Stimulated activated CD8-positive, alpha-beta memory T cell treated with anti-CD3 and anti-CD28 coated beads, Interleukin-4, amount 100 ng/mL, for 4 hours (primary cell): ENCODE measurements at places on chromosomes 1 and 21.

DNA sequence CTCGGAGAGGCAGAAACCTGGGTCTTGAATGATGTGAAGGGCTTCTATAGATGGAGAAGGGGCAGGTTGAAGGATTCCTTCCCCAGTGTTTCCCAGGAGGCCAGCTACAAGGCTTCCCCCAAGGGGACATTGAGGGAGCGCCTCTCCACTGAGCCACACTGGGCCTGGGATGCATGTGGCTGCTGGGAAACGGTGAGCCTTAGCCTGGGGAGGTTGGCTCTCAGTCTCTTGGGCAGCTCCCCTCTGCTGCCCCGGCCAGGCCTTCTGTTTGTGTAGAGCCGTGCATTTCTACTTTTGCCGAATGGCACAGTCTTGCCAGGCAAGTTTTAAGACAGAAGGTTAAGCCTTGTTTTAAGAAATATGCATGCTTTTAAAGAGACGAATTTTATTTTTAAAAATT is 254.4 kb upstream of the POU3F1 start:
- DNase-seq, result no peak

GRCh38 chr1:64960731-64961130 is 5.6 kb downstream of the JAK1 start:
- no peak for DNase-seq

DNA sequence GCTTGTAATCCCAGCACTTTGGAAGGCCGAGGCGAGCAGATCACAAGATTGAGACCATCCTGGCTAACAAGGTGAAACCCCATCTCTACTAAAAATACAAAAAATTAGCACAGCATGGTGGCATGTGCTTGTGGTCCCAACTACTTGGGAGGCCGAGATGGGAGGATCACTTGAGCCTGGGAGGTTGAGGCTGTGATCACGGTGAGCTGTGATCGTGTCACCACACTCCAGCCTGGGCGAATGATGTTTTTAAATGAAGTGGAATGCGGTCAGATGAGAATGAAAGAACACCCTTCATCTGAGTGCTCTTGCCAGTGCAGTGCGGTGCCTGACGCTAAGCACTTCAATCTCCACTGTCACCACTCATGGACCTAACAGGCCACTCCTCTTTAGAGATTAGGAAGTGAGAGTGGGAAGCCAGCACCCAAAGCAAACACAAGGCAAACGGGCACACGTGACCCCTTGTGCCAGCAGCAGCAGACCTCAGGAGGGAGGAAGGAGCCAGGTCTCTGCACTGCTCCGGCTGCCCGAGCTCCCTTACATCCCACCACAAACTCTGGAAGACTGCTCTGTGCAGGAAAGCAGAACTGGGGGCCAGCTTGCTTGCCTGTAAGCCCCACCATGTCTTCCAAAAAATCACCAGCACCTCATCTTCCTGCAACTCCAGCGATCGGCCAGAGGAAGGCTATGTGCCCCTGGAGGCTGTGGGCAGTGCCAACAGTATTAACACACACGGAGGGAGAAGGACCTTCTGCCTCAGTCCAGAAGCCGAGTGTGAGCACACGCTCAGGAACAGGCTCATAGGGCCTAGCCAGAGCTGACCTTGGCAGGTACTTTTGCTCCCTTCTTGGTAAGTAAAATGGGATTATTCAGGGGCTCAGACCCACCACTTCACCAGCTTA is 9.7 kb downstream of the CTNNBIP1 start:
- no peak for DNase-seq

DNA sequence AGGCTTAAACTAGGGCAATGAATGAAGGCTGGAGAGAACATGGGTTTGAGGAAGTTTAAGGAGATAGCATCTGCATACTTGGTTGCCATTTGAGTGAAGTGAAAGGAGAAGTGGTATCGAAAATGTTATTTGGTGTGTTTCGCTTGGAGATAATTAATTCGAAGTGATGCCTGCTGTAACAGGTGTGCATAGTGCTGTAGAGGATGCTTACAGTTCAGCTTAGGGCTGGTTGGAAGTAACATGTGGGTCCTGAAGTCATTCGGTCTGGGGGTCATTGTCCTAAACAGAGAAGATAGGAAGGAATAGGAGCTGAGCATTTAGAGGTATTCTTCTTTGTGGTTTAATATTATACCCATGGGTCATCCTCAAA is 301 bp upstream of the NUDT17 start:
- DNase-seq, result no peak

- DNase-seq, result no peak
Observed at GRCh38 chr1:54653036-54653435, 11.4 kb downstream of the MROH7 start.

DNA sequence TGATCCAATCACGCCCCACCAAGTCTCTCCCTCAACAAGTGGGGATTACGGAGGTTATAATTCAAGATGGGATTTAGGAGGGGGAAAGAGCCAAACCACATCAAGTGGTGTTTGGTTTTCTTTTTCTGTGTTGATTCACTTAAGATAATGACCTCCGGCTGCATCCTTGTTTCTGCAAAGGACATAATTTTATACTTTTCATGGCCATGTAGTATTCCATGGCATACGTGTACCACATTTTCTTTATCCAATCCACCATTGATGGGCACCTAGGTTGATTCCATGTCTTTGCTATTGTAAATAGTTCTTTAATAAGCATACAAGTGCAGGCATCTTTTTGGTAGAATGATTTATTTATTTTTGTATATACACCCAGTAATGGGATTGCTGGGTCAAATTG is 162.5 kb upstream of the JUN start:
- DNase-seq, result no peak

DNA sequence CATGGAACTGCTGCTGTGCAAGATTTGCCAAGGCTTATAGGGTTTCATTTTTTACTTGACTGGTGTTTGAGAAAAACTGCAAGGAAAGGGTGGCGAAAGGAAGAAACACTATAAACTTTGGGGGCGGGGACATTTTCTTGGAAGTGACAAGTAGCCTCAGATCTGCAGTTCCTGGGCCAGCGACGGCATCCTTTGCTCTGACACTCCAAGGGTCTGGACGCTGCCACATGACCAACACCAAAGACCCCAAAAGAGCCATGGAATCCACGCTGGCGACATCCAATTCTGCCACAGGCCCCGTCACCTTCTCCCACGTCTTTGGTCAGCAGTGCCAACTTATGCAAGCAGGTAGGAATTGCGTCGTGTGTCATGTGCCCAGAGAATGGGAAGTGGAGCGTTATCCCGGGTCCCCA is 193.4 kb downstream of the PRDM2 start:
- DNase-seq, result no peak

GRCh38 chr21:37557261-37557950 is 190.8 kb downstream of the DYRK1A start:
- DNase-seq, result no peak

GRCh38 chr1:157496121-157496526 is 56.2 kb downstream of the FCRL5 start:
- DNase-seq, result no peak

- no peak for DNase-seq
Observed at GRCh38 chr21:29034678-29035077, 10.2 kb downstream of the USP16 start.

DNA sequence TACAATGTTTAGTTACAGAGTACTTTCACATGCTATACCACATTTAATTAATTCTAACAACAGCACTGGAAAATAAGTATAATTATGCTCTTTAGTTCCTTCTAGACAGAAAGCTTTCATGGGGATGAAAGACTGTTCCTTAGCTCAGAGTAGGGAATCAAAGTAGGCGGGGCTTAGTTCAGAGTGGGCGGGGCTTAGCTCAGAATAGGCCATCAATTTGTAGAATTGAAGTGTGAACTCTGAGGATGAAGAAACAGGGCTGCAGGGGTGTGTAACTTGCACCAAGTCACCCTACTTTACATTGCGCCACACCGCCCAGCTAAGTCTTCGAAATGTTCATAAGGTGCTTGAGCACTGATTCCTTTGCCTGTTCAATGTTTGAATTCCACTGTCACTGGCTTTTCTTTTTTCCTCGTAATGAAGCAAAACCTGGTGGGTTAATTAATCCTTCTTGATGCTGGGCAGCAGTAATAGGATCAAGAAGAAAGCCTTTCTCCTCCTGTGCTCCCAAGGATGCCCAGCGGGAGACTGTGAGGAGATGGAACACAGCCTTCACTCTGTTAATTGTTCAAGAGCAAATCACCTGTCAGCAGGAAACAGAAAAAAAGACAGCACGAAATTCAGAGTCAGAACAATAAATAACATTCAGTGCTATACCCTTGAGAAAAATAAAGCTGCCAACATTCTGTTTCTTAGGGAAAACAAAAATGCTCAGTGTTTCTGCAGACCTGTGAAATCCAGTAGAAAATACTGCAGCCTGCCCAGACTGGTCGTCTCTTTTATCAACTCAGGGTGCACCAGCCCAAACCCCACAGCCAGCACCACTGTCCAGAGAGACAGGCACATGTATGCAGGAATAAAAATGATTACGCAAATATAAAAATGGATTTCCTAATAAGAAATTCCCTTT is 66.5 kb upstream of the CAMK1G start:
- no peak for DNase-seq

- no peak for DNase-seq
Observed at GRCh38 chr1:245428681-245429080, 273.9 kb downstream of the KIF26B start.

DNA sequence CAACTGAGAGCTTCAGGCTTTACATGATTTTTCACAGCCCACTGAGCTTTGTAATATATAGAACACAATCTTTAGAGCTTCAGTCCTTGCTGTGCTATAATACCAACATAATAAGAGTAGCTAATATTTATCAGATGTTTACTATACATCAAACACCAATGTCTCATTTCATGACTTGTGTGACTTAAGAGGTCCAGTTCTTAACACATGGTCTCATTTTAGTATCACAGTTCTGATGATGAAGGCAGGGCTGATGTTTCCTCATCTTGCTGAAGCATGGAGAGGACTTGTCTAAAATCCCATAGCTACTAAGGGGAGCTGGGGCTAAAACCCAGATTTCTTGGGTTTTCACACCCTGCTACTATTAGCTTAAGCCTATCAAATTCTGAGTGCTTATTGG is 5.5 kb downstream of the MTR start:
- DNase-seq, result no peak

GRCh38 chr1:4627353-4627752 is 27.1 kb upstream of the AJAP1 start:
- DNase-seq, result no peak

DNA sequence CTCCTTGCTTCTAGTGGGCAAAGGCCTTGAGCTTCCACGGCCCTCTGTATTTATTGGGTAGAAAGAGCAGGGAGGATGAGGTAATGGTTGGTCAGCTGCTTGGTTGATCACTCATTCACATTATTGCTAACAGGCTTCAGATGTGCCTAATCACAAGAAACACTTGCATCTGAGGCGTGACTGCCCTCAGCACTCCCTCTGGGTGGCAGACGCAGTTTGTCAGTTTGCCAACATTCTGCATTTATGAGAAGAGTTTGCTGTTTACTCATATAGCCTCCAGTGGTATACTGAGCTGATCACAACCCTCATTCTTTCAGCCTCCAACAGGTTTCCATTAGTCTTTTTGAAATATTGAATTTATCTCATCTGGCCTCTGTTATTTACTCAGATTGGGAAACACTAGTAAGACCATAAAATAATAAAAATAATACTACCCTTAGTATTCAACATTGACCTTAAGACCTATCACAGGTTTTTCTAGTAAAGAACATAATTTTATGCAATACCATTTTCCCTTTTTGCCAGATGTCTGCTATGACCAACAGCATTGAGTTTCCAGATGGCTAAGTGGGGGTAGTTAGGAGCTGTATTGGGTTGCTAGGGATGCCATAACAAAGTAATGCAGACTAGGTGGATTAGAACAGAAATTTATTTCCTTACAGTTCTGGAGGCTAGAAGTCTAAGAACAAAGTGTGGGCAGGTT is 53.3 kb downstream of the PTGFR start:
- DNase-seq, result no peak

- no peak for DNase-seq
Observed at GRCh38 chr1:167249702-167250101, 29.0 kb downstream of the POU2F1 start.

DNA sequence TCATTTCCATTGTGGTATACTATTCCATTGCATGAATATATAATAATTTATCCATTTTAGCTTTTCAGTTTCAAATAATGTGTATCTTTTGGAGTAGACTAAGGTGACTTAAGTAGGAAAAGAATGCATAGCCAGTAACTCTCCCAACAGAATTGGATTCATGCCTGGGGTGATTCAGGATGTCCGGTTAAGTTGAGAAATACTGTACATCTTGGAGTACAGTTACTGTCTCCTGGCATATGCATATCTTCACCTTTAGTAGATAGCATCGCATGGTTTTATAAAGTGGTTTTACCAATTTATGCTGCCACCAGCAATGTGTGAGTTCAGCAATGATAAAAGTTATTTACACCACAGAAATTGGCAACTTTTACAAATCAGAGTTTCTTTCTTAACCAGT is 18.6 kb upstream of the SLC6A9 start:
- no peak for DNase-seq

GRCh38 chr1:38072858-38073257 is 26.3 kb upstream of the POU3F1 start:
- DNase-seq, result no peak

DNA sequence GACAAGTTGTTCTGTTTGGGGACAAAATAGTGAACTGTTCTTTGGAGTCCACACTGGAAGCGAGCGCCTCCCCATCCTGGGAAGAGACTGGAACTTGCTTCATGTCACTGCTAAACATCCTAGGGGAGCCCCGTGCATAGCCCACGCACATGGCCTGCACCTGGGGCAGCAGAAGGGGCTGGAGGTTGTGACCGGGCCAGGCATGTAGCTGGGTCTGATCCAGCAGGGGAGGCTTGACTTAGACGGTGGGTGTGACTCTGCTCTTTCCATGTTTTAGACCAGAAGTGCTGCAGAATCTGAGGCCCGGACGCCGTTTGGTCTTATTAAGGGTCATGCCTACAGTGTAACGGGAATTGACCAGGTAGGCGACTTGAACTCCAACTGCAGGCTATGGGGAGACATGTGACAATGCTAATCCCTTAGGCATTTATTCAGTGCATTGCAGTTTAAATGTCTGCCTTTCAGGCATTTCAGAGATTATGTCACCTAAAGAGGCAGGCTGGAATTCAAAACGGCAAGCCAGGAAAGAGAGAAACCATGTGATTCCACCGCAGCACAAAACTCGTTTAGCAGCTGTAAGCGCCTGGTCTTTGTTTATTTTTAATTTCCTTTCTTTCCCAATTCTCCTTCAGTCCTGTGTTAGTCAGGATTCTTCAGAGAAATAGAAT is 21.8 kb downstream of the CAPN9 start:
- no peak for DNase-seq

GRCh38 chr1:76480827-76481226 is 386.5 kb upstream of the ST6GALNAC5 start:
- DNase-seq, result no peak

GRCh38 chr1:1419363-1419812 is 1.7 kb downstream of the ANKRD65 start:
- no peak for DNase-seq

DNA sequence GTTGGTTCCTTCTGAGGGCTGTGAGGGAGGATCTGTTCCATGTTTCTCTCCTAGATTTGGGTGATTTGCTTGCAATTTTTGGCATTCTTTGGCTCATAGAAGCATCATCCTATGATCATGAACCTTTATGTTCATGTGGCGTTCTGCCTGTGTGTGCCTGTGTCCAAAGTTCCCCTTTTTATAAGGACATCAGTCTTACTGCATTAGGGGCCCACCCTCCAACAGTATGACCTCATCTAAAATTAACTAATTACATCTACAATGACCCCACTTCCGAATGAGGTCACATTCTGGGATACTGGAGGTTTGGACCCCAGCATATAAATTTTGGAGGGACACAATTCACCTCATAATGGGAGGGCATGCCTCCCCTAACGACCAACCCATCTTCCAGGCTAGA is 12.8 kb upstream of the CAMK1G start:
- no peak for DNase-seq

GRCh38 chr1:26408604-26409003 is 2.0 kb upstream of the LIN28A start:
- DNase-seq, result peak; percentile 50

- DNase-seq, result no peak
Observed at GRCh38 chr21:21029164-21029563, 31.0 kb downstream of the NCAM2 start.
